Activated T-helper 1 cell treated with anti-CD3 and anti-CD28 coated beads, Interleukin-12 subunit alpha, Interleukin-12 subunit beta, Interleukin-2, Interleukin-4 antibody, amounts not matched to agents 30 ng/mL and 10 ng/mL and 1 ng/mL, durations not matched to agents 14 hours and 24 hours and 36 hours (primary cell): ENCODE measurements at places on chromosomes 12 and 14. TPM values are rescaled to one million over a fixed set of nuclear protein-coding genes. Genes with fewer than 3 reads are reported as not detected.

Gene CORO1C
- 46.1 and 49.7 TPM in 2 replicates for total RNA-seq

GRCh38 chr14:39109893-39110715 lies 4.0 kb upstream of the GEMIN2 start:
- no peak for DNase-seq

DNA sequence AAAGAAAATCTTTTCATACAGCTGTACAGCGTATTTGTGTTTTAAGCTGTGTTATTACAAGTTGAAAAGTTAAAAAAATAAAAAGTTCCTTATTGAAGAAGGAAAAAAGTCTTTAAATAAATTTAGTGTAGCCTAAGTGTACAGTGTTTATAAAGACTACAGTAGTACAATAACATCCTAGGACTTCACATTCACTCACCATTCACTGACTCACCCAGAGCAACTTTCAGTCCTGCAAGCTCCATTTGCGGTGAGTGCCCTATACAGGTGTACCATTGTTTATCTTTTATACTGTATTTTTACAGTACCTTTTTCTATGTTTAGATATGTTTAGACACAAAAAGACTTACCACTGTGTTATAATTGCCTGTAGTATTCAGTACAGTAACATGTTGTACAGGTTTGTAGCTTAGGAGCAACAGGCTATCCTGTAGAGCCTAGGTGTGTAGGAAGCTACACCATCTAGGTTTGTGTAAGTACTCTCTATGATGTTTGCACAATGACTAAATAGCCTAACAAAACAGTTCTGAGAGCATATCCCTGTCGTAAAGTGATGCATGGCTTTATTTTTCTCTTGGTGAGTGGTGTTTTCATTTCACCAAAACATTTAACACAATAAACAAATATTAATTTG lies 275.2 kb downstream of the DACT1 start:
- DNase-seq, result no peak

GRCh38 chr12:100346660-100347059 lies 10.2 kb upstream of the SLC17A8 start:
- DNase-seq, result no peak

- DNase-seq, result no peak
Measured at GRCh38 chr14:23080474-23080873, 14.5 kb downstream of the ACIN1 start.

DNA sequence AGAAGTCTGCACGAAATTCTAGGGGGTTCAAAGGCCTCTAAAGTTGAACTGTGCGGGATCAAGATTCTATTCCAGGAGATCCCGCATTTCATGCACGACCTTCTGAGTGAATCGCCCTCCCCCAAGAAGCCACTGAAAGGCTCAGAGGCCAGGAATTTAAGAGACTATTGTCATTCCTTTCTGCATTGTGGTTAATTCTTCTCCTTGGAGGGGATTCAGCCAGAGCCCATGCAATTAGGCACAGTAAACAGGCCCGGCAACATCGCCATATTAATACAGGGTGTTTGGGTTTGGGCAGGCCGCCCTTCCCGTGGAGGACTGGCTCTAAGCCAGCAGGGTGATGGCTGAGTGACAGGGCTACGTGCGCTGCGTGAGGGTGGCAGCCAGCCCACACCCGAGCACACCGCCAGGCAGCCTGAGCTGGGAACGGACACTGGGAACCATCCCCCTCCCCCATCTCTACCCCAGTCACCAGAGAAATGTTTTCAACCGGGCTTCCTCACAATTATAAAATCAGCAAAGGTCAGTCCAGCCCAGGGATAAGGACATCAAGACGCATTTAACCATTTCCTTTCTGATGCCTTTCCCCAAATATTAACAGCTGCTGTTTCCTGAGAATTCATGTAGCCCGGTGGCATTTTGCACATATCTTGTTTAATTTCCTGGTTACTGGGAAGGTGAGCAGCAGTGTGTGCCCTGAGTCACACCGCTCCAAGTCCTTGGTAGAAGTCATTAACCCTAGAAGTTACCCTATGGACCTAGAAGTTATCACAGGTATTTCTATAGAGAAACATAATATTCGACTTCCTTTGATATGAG lies 12.5 kb downstream of the EGLN3 start:
- DNase-seq, result no peak

GRCh38 chr14:41993687-41994086 lies 387.0 kb downstream of the LRFN5 start:
- no peak for DNase-seq

DNA sequence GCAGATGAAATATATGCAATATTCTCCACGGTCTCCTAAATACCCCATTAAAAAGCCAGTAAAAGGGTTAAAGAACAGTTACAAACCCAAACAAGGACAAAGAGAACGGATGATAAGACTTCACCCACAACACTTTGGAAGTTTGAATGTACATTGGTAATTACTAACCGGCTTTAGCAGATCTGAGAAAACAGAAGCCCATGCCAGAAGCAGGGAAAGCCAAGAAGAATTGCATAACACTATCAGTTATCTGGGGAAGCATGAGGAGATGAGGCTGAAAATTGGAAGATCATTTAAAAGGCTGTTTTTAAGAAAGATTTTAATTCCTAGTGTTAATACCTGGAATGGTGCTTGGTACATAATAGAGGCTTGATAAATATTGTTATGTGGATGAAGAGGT lies 55.6 kb upstream of the MYBPC1 start:
- no peak for DNase-seq

GRCh38 chr12:111093428-111094142 lies 173.2 kb upstream of the MYL2 start:
- no peak for DNase-seq

DNA sequence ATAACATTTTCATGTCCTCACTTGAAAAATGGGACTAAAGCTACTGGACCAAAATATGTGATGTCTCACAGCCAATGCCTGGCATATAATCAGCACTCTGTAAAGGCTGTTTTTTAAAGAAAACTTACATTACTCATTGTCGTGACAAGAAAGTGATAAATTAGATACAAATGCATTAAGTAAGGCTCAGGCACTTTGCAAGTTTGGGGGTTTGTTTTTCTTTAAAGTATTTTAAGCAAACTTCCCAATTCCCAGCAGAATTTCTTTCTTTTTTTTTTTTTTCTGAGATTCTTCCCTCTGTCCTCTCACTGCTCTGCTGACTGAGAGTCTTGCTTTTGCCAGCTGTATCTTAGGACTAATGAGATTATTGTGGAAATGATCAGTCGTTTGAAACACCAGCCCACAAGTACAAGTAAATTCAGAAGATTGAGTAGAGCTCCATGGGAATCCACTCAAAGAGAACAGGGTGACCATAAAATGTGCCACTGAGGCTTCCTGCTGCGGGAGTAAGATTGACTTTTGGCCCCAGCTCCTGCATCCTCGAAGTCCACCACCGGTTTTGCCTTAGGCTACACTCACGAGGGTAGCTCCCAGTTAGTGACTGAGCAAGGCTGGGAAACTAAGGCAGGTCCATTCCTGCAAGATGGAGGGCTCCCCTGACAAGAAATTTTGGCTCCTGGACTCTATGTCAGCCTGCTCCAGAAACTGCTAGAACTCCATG lies 82.8 kb downstream of the TMTC1 start:
- DNase-seq, result no peak

DNA sequence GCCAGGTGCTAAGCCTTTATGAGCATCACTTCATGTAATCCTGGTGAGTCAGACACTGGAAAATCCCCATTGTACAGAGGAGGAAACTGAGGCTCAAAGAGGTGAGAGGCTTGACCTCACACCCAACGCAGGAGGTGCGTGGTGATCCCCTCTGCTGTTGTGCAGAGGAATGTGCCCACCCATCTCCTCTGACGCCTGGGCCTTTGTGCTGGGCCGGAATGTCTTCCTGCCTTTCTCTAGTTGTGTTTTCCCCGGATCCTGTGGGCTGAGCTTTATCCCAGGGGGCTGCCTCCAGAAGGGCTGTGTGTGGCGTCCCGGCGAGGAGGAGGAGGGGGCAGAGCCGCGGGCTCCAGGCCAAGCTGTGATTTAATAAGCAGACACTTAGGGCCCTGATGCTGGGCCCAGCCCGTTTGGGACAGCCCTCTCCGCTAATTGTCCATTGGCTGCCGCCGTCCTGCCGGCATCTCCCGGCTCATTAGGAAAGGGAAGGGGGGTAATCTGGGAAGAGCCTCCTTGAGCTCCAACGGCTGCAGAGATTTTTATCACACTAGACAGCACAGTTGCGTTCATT lies 653.6 kb downstream of the MED13L start:
- no peak for DNase-seq

GRCh38 chr12:113130457-113131135 lies 5.0 kb downstream of the RASAL1 start:
- DNase-seq, result no peak
